ENCODE measurements at places on chromosomes 4 and X.
A peak's percentile ranks its signal among the peaks of the same experiment; 100 is the strongest.

DNA sequence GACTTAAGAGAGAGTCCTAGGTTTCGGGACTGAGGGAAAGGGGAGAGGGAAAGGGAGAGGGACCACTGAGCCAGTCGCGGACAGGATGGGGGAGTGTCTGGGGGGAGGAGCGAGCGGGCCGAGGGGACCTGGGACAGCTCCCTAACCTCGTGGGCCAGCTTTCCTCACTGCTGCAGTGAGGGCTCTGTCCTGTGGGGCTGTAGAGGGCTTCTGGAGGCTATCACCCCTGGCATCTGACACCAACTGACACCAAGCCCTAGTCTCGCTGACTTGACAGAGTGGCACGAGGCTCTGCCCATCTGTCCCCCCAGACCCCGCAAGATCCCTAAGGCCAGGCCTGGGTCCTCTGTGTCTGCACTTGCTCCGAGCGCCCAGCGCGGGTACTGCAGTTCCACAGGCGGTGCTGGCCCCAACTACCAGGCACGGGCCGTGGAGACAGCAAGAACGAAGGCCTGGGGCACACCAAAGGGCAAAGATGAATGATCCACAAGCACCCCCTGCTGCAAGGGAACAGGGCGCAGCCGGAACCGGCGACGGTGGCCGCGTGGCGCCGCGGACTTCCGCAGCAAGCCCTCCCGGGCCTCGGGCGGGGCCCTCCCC, 465 bp downstream of the HAUS7 start:
- no peak for DNase-seq

GRCh38 chrX:118627084-118627758, 100.2 kb upstream of the IL13RA1 start:
- no peak for DNase-seq

DNA sequence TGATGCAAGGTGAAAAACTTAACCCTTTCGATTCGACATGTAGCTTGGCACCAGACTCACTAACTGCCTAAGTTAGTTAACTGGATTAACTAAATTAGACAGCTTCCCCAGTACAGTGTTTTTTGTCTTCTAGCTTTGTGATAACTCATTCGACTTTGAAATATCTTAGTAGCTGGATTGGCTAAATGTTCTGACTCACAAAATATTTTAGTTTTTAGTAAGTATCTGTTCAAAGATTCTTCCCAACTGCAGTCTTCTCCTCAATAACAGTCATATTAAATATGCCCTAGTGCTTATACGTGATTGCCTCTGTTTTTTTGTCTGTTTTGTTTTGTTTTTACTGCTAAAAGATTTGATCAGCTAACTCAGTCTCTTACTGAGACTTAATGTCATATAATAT, 102.9 kb downstream of the KCNIP4 start:
- DNase-seq, result peak; percentile 39

DNA sequence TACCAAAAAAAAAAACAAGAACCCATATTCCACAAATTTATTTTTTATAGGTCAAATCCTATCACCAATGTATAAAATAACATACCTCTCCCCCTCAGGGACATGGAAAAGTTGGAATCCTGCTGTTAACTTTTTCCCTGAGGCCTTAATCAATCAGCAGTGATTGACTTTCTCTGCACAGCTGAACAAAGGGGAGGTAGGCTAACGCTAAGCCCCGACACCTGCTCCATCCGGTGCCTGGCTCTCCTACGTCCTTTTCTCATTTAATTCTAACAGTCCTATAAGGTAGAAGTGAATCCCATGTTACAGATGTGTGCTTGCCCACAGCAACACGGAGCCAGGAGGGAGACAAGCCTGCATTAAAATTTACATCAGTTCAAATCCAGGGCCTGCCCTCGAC, 2.8 kb downstream of the CENPU start:
- no peak for DNase-seq

DNA sequence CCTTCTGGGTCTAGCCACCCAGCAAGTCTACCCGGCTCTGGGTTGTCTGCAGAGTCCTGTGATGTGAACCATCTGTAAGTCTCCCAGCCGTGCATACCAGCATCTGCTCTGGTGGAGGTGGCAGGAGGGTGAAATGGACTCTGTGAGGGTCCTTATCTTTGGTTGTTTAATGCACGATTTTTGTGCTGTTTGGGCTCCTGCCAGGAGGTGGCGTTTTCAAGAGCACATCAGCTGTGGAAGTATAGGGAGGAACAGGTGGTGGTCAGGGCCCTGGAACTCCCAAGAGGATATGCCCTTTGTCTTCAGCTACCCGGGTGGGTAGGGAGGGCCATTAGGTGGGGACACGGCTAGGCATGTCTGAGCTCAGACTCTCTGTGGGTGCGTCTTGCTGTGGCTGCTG, 66.5 kb upstream of the ZFP42 start:
- DNase-seq, result no peak

GRCh38 chr4:39259571-39260330, 77.4 kb downstream of the WDR19 start:
- peak; percentile 41 for DNase-seq

DNA sequence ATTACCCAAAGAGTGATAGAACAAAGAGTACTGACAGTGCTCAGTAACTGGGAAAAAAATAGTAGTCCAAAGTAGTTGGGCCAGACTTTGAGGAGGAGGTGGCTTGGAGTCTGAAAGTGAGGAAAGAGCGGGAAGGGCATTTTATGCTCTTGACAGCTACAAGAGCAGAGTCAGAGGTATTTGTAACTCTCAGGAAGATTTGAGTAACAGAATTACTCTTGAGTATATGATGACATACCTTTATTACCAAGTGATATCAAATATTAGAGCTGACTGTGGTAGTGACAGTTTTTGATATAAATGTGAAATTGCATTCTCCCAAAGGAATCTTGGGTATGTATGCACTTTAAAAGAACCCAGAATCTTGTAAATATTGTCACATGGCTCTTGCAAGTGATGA, 2.2 kb downstream of the SLAIN2 start:
- DNase-seq, result peak; percentile 41

DNA sequence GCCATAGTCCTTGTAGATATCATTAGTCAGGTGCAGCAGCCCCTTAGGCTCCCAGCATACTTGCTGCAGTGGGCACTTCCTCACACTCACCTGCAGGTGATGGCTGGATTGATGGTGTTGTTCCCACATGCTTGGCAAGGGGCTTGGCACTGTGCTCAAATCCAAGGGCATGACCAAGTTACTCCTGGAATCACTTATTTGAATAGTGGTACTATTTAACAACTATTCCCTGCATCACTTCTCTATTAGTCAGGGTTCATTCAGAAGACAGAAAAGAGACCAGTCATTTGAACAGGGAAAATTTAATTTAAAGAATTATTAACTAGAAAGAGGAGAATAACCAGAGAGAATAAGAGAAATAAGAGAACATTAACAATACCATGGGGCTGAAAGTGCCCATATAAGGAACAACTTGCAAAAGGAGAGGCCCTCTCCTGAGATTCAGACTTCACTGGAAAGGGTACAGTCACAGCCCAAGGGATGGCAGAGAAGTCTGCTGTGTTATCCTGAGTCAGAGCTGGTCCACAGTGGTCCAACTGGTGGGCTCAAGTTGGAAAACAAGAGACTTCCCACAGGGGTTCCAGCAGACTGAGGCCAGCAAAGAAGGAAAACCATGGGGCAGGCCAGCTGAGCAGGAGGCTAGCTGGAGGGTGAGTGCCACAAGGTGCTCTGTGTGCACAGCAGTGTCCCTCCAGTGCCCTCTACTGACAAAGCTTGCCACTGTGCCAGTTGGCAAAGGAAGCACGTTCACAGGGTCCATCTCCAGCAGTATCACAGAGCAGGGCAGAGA, 9.8 kb downstream of the SPP1 start:
- DNase-seq, result peak; percentile 54

DNA sequence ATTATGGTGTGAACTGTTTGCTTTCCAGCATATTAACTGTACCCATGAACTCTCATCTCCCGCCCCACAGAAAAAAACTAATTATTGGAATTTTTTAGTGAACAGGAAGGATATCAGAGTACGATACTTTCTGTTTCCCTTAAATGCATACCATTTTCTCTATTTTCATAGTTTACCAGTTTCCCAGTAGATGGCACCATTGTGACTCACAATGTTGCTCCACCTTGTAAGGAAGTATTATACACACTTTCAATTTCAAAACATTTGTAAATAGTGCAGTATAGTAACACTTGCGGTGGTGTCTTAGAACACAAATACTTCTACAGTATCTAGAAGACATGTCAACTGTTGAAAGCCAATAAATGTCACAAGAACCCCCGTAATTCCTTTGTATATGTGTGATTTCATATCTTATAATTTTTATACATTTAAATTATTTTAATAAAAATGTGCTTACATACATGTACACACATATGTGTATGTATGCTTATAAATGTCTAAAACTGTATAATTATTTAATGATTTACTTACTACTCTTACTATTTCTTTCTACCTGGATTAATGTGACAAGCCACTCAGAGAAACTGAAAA, 167.3 kb downstream of the SLIT2 start:
- peak; percentile 72 for DNase-seq

- no peak for DNase-seq
Observed at GRCh38 chr4:38623260-38623659, 40.7 kb upstream of the KLF3 start.

- no peak for DNase-seq
Observed at GRCh38 chrX:70478526-70479245, 34.1 kb downstream of the DLG3 start.

DNA sequence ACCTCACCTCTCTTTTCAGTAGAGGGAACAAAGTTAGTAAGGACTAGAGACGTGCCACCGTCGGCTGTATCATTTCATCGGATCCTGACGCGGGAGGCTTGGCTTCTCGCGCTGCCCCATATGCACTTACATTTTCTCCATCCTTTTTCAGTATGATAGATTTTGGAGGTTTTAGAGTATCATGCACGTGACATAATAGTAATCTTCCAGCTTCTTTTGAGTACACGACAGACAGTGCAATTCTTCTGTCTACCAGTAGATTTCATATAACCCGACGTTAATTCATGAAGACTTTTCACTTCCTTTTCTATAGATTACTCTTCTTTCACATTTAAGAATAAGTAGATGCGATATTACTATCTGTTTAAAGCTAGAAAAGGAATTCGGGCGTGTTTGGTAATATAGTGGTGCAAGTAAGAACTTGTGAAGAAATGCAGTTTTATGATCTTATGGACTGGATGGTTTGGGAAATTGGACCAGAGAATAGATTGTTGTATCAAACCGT, 1.0 kb downstream of the CDS1 start:
- no peak for DNase-seq

- no peak for DNase-seq
Observed at GRCh38 chr4:109155682-109156283, 146.7 kb downstream of the COL25A1 start.

DNA sequence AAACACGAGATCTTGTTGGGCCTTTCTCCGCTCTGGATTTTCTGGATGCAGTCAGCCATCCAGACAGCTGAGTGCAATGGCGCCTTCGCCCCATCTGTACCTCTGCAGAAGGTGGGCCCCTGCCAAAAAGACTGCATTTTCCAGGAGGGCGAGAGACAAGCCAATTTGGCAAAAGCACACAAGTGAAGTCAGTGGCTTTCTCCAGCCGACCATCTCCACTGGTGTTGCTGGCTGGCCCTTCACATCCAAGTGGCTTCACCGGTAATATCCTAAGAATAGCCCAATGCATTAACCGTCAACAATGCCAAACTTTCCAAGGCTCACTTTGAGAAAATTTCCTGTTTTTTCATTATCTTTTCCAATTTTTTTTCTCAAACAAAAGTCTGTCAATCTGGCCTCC, 96.2 kb upstream of the MXRA5 start:
- DNase-seq, result no peak

GRCh38 chr4:165222651-165222994, 15.3 kb downstream of the KLHL2 start:
- DNase-seq, result peak; percentile 26

DNA sequence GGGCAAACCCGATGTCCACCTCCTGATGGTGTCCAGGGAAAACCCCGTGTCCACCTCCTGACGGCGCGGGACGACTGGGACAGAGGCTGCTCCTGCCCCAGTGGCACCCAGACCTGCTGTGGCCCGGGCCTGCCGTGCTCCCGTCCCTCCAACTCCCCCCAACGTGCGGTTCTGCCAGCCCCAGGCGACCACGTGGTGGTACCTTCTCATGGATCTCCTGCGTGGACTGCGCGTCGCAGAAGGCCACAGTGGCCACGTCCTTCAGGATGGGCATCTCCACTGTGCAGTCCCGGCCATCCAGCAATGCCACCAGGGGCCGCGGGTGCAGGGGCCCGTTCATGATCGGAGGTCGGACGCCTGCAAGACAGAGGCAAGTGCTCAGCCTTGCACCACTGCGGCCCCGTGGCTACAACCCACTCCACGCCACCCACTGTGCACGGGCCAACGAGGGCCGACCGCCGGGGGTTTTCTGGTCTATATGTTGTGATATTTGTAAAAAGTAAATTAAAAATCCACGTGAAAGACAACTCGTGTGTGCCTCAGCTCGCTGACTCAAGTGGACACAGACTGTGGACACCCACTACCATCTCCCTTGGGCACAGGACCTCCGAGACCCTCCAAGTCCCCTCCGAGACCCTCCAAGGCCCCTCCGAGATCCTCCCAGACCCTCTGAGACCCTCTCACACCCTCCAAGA, 10.8 kb downstream of the CTBP1 start:
- DNase-seq, result no peak

DNA sequence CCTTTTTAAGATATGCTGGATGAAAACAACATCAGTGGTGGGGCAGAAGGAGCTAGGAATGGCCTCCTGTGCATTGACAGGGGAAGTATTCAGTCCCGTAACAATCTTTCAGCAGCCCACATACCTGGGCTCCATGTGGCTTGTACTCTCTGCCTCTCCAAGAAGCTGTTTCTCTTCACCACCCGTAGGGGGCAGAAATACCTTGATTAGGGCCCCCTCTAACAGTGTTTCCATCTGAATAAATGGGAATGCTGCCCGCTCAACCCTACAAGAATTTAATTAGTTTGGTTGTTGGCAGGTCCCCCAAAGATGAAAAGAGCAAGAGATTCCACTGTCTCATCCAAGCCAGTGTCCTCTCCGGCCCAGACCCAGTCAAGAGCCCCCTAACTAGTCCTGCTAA, 155.2 kb downstream of the SMIM20 start:
- DNase-seq, result peak; percentile 29

DNA sequence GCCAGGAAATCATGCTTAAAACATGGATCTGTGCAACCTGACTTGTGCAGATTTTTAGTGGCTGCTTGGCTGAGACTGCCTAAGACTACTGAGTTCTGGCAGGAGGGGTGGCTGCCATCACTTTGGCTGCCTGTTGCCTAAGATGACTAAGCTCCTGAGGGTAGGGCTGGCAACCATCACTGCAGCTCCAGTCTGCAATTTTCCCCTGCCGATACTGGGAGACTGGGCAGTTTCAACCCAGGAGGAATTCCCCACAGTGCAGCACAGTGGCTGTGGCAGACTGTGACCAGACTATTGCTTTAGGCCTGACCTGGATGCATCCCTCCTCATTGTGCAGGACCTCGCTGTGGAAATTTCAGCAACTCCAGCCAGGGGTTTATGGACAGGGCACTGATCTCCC, 544.9 kb downstream of the ANKRD50 start:
- DNase-seq, result no peak
